ENCODE measurements at places on chromosomes 13 and 19.

- H3K27ac ChIP-seq = no peak overlapping the region
- H3K36me3 ChIP-seq = peaks cover 5% of the 10 kb centered on the region
- H3K27me3 ChIP-seq = no peaks in the 10 kb centered on the region
- H3K4me3 ChIP-seq = no peak overlapping the region
- H3K4me1 ChIP-seq = no peaks in the 10 kb centered on the region
Observed at GRCh38 chr13:20219577-20219976, 12.5 kb downstream of the GJB6 start.

DNA sequence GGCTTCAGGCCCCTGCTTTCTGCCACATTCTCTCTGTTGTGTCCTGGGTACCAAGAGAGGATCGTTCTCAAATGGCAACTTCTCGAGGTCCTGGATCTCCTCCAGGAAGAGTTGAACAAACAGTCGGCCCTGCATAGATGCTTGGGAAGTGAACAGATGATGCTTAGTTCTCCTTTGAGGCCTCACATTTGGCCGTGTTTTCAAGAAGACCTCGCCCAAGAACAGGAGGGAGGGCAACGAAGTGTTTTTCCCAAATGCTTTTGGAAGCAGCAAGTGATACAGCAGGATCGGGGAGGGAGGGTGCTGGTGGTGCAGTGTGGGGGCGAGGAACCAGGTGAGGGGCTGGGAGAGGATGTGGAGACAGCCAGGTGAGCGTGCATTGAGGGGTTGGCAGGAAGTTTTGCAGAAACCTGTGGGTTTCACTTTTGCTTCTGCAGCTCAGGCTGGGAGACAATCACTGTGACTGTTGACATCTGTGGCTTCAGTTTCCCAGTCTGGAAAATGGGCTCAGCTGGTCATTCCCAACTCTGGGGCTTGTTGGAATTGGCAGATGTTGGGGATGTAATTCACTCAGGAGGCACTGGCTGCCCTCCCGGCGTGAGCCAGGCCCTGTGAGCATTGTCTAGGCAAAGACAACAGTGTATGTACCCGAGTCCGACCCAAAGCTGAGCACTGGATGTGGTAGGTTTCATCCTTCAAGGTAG, 21.6 kb downstream of the MAST3 start:
- H3K27me3 ChIP-seq = peaks cover 11% of the 10 kb centered on the region
- peak overlapping the region; percentile 8 for H3K27ac ChIP-seq
- H3K4me3 ChIP-seq = peak overlapping the region; percentile 84
- DNase-seq = no peak
- peaks cover 7% of the 10 kb centered on the region for H3K4me1 ChIP-seq
- no peaks in the 10 kb centered on the region for H3K36me3 ChIP-seq

- DNase-seq = no peak
- H3K27me3 ChIP-seq = no peaks in the 10 kb centered on the region
- no peak overlapping the region for H3K27ac ChIP-seq
- peaks cover 10% of the 10 kb centered on the region for H3K36me3 ChIP-seq
- H3K4me3 ChIP-seq = no peak overlapping the region
Observed at GRCh38 chr13:76455960-76456359, 430.2 kb downstream of the KCTD12 start.

DNA sequence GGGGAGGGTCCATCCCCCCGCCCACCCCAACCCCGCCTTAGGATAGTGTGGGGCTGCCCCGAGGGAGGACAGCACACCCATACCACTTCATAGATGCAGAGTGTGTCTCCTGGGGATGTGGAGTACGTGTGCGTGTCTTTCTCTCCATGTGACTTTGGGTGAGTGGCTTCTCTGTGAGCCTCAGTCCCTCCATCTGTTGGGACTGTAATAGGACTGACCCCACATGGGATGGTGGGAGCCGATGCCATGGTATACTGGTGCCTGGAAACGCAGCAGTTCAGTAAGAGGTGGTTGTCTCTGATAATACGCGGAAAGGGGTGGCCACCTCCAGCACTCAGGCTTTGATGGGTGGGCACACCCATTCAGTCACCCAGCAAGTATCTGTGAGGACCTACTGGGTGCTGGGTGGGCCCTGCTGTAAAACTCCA, 816 bp upstream of the PRKD2 start:
- DNase-seq = no peak
- peaks cover 12% of the 10 kb centered on the region for H3K27me3 ChIP-seq
- peaks cover 21% of the 10 kb centered on the region for H3K4me1 ChIP-seq
- H3K4me3 ChIP-seq = peak overlapping the region; percentile 88
- H3K36me3 ChIP-seq = no peaks in the 10 kb centered on the region

- no peak overlapping the region for H3K4me3 ChIP-seq
- H3K27me3 ChIP-seq = peaks cover 1% of the 10 kb centered on the region
- no peak for DNase-seq
- H3K27ac ChIP-seq = no peak overlapping the region
- H3K4me1 ChIP-seq = no peaks in the 10 kb centered on the region
Observed at GRCh38 chr13:97492684-97493371, 58.9 kb downstream of the RAP2A start.

- no peak overlapping the region for H3K4me3 ChIP-seq
- H3K36me3 ChIP-seq = no peaks in the 10 kb centered on the region
- H3K4me1 ChIP-seq = no peaks in the 10 kb centered on the region
- H3K27me3 ChIP-seq = peaks cover 4% of the 10 kb centered on the region
- DNase-seq = peak; percentile 51
Observed at GRCh38 chr19:48461982-48462655, 6.7 kb downstream of the KCNJ14 start.

GRCh38 chr19:1474765-1475351, 4.2 kb downstream of the C19orf25 start:
- no peak for DNase-seq
- no peaks in the 10 kb centered on the region for H3K36me3 ChIP-seq
- peaks cover 9% of the 10 kb centered on the region for H3K4me1 ChIP-seq

DNA sequence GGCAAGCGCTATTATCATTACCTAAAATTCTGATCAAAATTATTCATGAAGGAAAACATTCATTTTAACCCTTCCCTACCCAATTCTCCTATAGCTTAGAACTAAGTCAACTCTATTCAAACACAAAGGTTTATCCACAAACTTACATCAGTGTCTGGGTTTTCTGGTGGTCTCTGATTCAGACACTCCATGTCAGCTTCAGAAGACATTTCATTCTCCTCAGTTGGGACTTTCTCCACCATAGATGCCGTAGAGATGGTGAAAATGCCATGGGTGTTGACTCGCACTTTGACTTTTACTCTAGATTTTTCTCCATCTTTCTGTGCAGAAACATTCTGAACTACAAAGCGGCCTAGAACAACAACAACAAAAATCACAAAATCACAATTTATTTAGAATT, 16.3 kb downstream of the HSPH1 start:
- H3K27ac ChIP-seq = no peak overlapping the region
- H3K4me3 ChIP-seq = no peak overlapping the region
- H3K27me3 ChIP-seq = no peaks in the 10 kb centered on the region
- H3K36me3 ChIP-seq = no peaks in the 10 kb centered on the region
- peaks cover 10% of the 10 kb centered on the region for H3K4me1 ChIP-seq

DNA sequence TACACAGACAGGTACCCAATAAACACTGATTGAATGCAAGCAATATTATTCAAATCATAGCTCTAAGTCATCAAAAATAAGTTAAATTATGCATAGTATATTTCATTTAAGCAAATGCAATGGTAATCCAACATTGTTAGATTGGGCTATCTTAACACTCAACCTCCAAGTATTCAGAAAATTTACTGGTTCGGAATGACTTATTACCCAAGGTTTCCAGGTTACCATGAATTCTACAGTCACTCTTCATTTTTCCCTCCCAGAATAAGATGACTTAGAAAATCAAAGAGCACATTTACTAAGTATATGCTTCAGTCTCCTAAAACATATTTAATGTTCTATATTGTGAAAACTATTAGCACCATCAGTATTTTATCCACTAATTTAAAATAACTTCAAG, 6.0 kb downstream of the UBL3 start:
- no peak overlapping the region for H3K27ac ChIP-seq

- no peak for DNase-seq
- H3K4me1 ChIP-seq = peaks cover 10% of the 10 kb centered on the region
- H3K27me3 ChIP-seq = peaks cover 6% of the 10 kb centered on the region
- H3K27ac ChIP-seq = no peak overlapping the region
- peaks cover 4% of the 10 kb centered on the region for H3K36me3 ChIP-seq
Observed at GRCh38 chr19:19591133-19591825, 27.2 kb downstream of the PBX4 start.

Measured in glutamatergic neuron (in vitro differentiated cells).